Skeletal muscle tissue (tissue), 5 donors: ENCODE measurements at places on chromosomes 16 and 17. TPM values are rescaled to one million over a fixed set of nuclear protein-coding genes. Genes with fewer than 3 reads are reported as not detected.

Gene TXNL4B
- total RNA-seq: 9.9 TPM

Gene KRTAP4-1
- not detected for total RNA-seq

Gene SMIM36
- total RNA-seq: not detected

Gene KARS1
- 131 TPM for total RNA-seq

Gene TBC1D3K
- total RNA-seq: not detected
